ENCODE measurements at places on chromosomes 1 and 21. TPM values are rescaled to one million over a fixed set of nuclear protein-coding genes. Genes with fewer than 3 reads are reported as not detected.

DNA sequence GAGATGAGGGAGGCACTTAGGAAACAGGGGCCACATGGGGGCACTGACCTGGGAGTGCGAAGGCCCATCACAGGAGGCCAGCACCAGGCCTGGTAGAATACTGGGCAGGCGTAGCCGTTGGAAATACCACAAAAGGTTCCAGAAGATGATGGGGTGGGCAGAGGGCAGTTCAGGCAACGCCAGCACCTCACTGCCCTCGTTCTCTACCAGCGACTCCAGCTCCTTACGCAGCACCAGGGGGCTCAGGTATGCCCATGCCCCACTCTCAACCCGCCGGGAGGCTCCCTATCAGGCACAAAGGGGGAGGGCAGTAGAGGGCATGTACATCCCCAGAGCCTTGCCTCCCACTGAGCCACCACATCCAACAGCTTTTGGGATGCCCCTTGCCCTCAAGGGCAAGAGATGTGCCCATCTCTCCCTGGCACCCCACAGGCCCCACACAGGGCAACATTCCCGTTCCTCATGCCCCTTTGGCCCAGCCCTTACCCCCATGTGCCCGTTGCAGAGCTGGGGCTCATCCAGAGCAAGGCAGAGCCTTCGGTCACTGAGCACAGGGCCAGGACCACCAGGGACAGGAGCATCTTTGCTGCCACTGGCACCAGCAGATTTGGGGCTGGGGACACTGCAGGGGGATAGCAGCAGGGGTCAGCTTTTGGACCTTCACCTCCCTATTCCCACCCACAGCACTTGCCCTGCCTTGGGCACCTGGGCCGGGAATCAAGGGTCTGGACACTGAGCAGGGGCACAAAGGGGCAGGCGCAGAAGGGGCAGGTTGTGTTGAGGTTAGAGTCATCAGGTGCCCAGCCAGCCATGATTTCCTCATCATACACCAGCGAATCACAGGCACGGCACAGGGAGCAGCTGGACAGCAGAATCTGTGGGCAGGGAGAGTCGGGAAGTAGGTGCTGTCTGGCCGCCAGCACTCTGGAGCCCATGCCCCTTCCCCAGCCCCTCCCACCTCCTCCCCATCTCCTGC lies 9.7 kb upstream of the GATAD2B start:
- DNase-seq: no peak

- peak; percentile 46 for DNase-seq
Measured at GRCh38 chr1:153563991-153564390, 1.7 kb downstream of the S100A2 start.

GRCh38 chr1:227899820-227900449 lies 47.8 kb downstream of the WNT9A start:
- DNase-seq: peak; percentile 47

GRCh38 chr1:36553591-36554322 lies 71.0 kb upstream of the CSF3R start:
- peak; percentile 78 for DNase-seq

DNA sequence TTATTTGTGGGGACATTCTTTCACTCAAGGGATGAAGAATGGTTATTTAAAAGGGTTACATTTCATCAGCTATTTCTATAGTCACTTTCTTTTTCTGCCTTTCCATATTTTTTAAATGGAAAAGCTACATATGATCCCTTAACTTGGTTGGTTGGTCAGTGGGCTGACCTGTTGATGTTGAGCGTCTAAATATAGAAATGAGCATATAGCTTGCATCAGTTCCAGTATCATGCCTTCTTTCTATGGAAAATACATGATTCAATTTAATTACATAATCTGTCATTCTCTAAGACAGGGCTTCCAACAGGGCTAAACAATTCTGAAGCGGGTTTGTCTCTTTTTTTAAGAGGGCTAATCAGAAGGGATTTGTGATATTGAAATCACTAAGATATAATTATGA lies 40.6 kb downstream of the TYW3 start:
- no peak for DNase-seq

GRCh38 chr1:75640137-75640536 lies 29.2 kb upstream of the SLC44A5 start:
- no peak for DNase-seq

DNA sequence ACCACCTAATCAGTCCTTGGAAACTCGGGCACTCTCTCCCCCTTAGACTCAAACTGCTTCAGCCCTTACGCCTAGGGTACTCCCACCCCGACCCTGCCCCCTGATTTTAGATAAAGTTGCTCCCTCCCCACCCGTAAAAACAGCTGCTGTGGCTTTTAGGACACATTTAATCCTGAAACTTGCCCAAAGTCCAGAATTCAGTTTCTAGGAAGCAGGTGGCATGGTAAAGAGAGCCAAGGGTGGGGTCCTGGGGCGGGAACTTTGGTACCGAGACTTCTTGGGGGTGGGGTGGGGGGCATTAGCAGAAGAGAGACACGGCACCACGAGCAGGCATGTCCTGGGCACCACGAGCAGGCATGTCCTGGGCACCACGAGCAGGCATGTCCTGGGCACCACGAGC lies 52.4 kb downstream of the CASZ1 start:
- no peak for DNase-seq

GRCh38 chr1:91753878-91754277 lies 132.1 kb downstream of the TGFBR3 start:
- no peak for DNase-seq

DNA sequence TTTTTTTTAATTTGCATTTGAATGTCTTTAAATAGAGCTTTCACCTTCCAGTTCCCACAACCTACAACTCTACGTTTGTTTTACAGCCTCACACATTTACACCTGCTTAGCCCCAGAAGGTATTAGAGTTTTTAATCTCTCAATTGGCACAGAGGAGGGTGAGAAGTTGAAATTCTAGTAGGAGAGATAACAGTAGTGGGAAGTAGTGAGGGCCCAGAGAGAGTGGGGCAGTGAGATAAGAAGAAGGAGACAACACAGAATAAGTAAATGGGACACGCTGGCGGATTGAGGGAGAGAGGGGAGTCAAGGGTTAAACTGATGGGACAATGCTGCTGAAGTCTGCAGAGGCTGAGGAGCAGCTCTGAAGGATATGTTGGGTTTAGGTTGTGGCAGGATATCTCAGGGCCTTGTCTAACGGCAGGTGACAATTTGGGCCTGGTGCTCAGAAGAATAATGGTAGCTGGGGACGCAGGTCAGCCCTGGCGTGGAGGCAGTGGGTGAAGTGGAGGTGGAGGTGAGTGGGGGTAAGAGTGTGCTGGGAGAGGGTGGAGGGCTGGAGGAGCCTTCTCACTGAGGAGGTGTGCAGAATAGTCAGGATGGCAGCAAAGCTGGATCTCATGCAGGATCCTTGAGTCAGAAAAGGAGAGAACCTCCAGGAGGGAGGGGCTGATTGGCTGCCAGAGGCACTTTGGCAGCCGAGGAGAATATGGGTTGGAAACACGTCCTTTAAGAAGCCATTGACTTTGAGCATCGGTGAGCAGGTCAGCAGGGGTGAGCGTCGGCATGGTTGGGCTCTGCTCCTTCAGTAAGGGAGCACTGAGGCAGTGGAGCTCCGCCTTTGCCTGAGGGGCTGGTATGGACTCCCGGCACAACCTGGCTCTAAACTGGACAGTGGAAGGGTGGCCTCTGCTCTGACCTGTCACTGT lies 72.9 kb downstream of the SYT6 start:
- DNase-seq: no peak

DNA sequence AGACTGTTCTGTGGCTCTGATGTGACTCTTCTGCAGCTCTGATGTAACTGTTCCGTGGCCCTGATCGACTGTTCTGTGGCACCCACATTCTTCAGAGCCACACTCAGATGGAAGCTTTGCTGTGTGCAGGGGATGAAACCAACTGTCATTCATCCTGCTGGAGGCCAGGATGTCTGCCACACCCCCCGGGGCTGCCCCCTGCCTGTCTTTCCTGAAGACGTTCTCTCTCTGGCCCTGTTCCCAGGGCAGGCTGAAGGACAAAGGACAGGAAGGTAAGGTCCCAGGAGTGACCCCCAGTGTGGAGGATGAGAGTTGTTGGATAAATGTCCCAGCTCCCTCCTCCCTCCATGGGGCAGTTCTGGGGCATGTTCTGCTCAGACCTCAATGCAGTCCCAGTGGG lies 29.4 kb upstream of the UMODL1 start:
- DNase-seq: no peak

- DNase-seq: no peak
Measured at GRCh38 chr1:160768295-160768657, 27.7 kb upstream of the LY9 start.

The DEPDC1 gene
- 0.27 TPM for total RNA-seq

The SLC22A15 gene
- 3.5 TPM for total RNA-seq

The CDA gene
- total RNA-seq: 4.3 TPM

The RAB7B gene
- 5.1 TPM for total RNA-seq

The SPATA17 gene
- total RNA-seq: 0.40 TPM

All from sciatic nerve (tissue), 2 donors.